Stomach (tissue), 19 donors: ENCODE measurements at places on chromosomes 2 and 18. TPM values are rescaled to one million over a fixed set of nuclear protein-coding genes. Genes with fewer than 3 reads are reported as not detected.
A peak's percentile ranks its signal among the peaks of the same experiment; 100 is the strongest.

DNA sequence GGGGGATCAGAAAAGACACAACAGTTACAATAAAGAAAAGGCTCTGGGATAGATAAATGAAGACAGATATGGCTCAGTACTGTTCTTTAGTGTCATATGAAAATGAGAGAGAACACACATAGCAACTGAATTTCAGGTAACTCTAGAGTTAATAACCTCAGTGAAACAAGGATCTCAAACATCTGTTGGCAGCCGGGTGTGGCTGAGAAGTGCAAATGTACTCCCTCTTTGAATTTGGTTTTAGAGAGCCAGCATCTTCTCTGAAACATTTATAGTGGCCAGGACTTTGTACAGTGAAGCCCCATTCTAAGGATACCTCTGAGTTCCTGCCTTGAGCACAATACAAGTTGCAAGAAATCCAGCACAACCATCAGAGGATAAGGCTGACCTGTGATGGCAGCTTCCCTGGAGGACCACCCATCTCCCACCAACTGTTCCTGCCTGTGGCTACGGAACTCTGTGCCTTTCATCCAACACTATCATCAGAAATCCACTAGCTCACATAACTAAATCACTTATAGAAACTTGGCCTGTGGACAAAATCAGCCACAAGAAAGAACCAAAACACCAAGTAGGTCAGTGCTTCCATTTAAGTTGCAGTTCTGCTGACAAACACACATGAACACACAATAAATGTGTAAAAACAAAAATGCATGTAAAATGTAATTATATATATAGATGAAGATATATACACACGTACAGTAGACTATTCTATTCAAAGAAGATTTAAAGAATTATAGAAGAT, 37.3 kb upstream of the PEX13 start:
- H3K27ac ChIP-seq: no peak overlapping the region
- H3K4me3 ChIP-seq: no peak overlapping the region
- H3K36me3 ChIP-seq: no peaks in the 10 kb centered on the region
- H3K4me1 ChIP-seq: no peaks in the 10 kb centered on the region
- no peaks in the 10 kb centered on the region for H3K27me3 ChIP-seq

GRCh38 chr2:10658041-10658913, 31.5 kb downstream of the NOL10 start:
- no peak overlapping the region for H3K4me3 ChIP-seq
- no peaks in the 10 kb centered on the region for H3K4me1 ChIP-seq
- H3K27ac ChIP-seq: no peak overlapping the region
- DNase-seq: no peak

Gene MTHFD2
- 51.3 TPM for total RNA-seq

- H3K36me3 ChIP-seq: no peaks in the 10 kb centered on the region
- no peaks in the 10 kb centered on the region for H3K27me3 ChIP-seq
- peak; percentile 73 for DNase-seq
- H3K4me1 ChIP-seq: peaks cover 49% of the 10 kb centered on the region
- no peak overlapping the region for H3K4me3 ChIP-seq
These were observed 159.4 kb upstream of the FOSL2 start for GRCh38 chr2:28233164-28233676.

- no peaks in the 10 kb centered on the region for H3K27me3 ChIP-seq
- H3K27ac ChIP-seq: no peak overlapping the region
- no peak for DNase-seq
- peaks cover 40% of the 10 kb centered on the region for H3K4me1 ChIP-seq
- no peak overlapping the region for H3K4me3 ChIP-seq
These were observed 3.4 kb downstream of the SCTR start for GRCh38 chr2:119520696-119521432.

DNA sequence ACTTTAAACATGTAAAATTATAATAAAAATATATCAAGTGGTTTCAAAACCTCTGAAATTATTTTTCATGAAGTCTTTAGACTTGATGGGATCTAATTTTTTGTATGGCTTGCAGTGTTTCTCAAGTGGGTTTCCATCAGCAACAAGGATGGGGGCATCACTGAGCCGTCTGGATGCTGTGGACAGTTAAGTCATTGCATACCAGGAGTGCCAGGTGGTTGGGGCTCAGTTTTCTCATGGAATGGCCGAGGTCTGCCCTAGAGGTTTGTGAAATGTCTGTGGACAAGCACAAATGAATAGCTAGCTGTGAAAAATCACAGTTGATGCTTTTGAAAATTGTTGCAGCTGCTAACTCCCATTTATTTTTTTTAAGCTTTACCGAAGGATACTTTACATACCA, 1.7 kb downstream of the PRELID3A start:
- H3K27ac ChIP-seq: no peak overlapping the region
- H3K36me3 ChIP-seq: no peaks in the 10 kb centered on the region
- H3K4me1 ChIP-seq: no peaks in the 10 kb centered on the region

Gene DOCK10
- 0.89 TPM for total RNA-seq

DNA sequence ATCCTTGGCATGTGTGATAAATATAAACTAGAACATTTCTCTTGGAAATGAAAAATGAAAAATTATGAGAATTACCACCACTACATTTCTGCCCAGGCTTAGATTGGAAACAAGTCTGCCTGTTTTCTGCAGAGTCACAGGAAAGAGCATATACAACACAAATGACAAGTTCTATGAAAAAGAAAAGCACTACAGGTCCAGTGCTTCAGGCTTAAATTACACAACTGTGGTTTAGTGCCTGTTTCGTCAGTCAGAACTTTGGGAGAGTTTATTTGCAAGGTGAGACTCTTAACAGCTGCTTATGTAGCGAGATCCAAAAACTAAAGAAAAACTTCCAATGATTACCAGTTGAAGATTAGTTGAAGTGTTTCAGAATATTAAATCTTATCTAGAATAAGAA, 68.9 kb downstream of the RTN4 start:
- no peak overlapping the region for H3K4me3 ChIP-seq
- peaks cover 48% of the 10 kb centered on the region for H3K4me1 ChIP-seq
- no peaks in the 10 kb centered on the region for H3K27me3 ChIP-seq
- H3K36me3 ChIP-seq: peaks cover 38% of the 10 kb centered on the region
- H3K27ac ChIP-seq: peak overlapping the region; percentile 64

DNA sequence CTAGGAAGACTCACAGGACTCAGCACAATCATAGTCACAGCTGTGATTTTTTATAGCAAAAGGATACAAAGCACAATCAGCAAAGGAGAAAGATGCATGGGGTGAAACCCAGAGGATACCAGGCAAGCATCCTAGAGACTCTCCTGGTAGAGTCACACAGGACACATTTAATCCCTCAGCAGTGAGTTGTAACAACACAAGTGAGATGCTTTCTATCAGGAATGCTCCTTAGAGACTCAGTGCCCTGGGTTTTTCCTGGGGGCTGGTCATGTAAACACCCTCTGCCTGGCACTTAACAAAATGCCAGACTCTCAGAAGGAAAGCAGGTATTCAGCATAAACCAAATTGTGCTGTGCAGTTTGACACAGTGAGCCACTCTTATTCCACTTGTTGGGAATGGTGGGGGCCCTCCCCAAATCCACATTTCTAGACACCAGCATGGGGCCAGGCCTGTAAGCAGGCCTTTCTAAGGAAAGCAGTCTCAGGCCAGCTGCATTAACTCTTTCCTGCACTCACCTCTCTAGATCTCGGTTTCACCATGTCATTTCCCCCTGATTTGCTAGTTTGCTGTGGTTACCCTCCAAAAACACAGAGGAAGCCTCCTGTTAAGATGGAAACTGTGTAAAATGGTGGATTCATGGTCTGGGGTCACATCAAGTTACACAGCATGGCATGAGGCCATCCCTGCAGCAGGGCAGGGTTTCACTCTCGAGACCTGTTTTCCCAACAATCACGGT, 16.9 kb upstream of the RNU4ATAC start:
- H3K27ac ChIP-seq: no peak overlapping the region
- H3K4me1 ChIP-seq: no peaks in the 10 kb centered on the region
- no peak overlapping the region for H3K4me3 ChIP-seq

Gene MARCHF4
- 0.55 TPM for total RNA-seq

Gene LMAN1
- total RNA-seq: 13.9 TPM

Gene EFHD1
- 7.0 TPM for total RNA-seq

Gene AGPS
- total RNA-seq: 163 TPM

DNA sequence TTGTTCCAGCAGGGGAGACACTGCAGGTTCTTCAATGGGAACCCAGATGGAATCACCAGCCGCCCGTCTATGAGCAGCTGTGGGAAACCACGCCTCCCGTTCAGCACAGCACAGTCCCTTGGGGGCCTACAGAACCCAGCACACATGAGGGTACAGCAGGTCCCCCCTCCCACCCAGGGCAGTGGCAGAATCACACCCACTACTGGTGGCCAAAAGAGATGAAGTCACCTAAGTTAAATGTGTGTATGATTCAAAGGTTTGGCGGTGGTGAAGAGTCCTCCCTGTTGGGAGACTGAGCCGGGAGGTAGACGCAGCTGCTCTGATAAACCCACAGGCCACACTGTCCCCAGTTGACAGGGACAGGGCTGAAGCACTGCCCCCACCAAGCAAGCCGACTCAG, 44.3 kb downstream of the L3MBTL4 start:
- H3K36me3 ChIP-seq: no peaks in the 10 kb centered on the region
- H3K4me1 ChIP-seq: peaks cover 13% of the 10 kb centered on the region
- H3K27ac ChIP-seq: no peak overlapping the region
- H3K27me3 ChIP-seq: no peaks in the 10 kb centered on the region

DNA sequence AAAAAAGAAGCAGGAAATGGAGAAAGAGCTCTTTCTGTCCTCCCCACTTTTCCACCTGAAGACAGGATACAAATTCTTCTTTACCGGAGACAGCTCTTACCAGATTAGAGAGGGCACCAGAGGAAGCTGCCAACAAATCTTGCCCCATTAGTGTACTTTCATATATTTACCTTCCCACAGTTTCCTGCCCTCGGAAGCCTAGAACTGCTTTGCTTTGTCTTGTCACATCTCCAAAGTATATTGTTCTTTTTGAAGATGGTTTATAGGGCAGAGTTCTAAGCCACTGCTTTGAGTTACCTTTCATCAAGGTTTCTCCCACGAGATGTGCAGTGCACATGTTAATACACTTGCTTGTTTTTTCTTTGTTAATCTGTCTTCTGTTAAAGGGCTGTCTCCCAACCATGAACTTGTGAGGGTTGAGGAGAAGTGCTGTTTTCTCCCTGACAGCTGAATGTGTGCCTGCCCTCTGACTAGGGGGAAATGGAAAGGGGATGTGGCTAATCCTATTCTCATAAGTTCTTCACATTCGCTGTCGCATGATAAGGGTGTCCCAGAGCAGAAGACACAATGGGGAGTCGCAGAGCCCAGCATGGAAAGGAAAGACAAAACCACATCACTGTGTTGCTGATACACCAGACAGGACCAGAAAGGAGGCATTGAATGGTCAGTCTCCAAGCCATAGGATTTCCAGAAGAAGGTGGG, 24.2 kb downstream of the CENPA start:
- DNase-seq: peak; percentile 18
- H3K4me1 ChIP-seq: no peaks in the 10 kb centered on the region
- H3K27me3 ChIP-seq: no peaks in the 10 kb centered on the region
- no peak overlapping the region for H3K4me3 ChIP-seq

- no peak overlapping the region for H3K4me3 ChIP-seq
- no peaks in the 10 kb centered on the region for H3K27me3 ChIP-seq
- DNase-seq: no peak
- peaks cover 12% of the 10 kb centered on the region for H3K36me3 ChIP-seq
- no peaks in the 10 kb centered on the region for H3K4me1 ChIP-seq
These were observed 9.1 kb upstream of the AP1S3 start for GRCh38 chr2:223846515-223846914.

DNA sequence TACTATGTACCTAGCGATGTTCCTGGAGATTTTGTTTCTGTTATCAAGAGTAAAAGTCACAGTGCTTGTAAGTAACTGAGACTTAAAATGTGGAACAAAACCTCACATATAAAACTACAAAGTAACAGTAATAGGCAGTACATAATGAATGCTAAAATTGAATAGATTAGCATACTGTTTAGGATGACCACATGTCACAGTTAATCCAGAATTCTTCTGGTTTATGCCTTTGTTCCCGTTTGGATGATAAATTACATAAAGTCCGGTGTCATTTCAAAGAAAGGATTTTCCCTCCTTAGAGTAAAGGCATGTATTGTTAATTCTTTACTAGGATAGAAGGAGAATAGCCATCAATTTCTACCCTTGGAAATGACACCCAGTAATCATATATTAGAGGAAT, 56.1 kb downstream of the RBM43 start:
- no peaks in the 10 kb centered on the region for H3K36me3 ChIP-seq
- no peaks in the 10 kb centered on the region for H3K27me3 ChIP-seq
- no peak overlapping the region for H3K4me3 ChIP-seq
- no peaks in the 10 kb centered on the region for H3K4me1 ChIP-seq
- no peak overlapping the region for H3K27ac ChIP-seq
- DNase-seq: no peak

Gene DUSP19
- 4.5 TPM for total RNA-seq

- no peaks in the 10 kb centered on the region for H3K4me1 ChIP-seq
- H3K4me3 ChIP-seq: no peak overlapping the region
- H3K27ac ChIP-seq: no peak overlapping the region
- peak; percentile 35 for DNase-seq
- no peaks in the 10 kb centered on the region for H3K36me3 ChIP-seq
These were observed 46.2 kb upstream of the NABP1 start for GRCh38 chr2:191631754-191632153.

GRCh38 chr18:35818353-35818667, 154.2 kb upstream of the RMP24 start:
- no peak overlapping the region for H3K27ac ChIP-seq
- peaks cover 6% of the 10 kb centered on the region for H3K27me3 ChIP-seq
- DNase-seq: no peak
- H3K4me1 ChIP-seq: no peaks in the 10 kb centered on the region

Gene PCBP1
- 120 TPM for total RNA-seq

Gene ANKRD30B
- not detected for total RNA-seq

DNA sequence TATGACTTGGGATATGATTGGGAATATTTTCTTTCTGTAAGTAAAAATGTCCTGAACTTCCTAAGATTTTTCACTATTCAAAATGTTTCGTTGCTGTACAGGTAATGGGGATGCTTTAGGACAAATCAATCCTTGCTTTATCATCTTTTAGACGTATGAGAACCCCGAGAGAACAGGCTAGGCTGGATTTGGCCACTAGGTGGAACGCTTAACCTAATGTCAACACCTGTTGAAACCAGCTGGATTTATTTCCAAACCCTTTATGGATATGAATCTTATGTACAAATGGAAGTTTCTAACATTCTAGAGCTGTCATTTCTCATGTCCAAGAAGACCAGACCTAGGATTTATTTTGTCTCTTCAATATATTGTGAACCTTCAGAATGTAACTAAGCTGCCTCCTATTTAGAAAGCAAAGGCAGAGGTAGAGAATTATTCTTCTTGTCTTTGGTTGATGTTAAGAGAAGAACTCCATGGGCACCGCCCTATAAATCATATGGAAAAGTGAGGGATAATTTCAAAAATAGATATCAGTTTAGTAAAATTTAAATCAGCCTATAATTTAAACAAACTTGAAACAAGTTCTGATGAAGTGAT, 96.7 kb downstream of the PMAIP1 start:
- no peaks in the 10 kb centered on the region for H3K36me3 ChIP-seq
- DNase-seq: peak; percentile 72
- no peaks in the 10 kb centered on the region for H3K27me3 ChIP-seq
- no peak overlapping the region for H3K27ac ChIP-seq
- H3K4me1 ChIP-seq: no peaks in the 10 kb centered on the region
- no peak overlapping the region for H3K4me3 ChIP-seq
